ENCODE measurements at places on chromosomes 6 and 20.

DNA sequence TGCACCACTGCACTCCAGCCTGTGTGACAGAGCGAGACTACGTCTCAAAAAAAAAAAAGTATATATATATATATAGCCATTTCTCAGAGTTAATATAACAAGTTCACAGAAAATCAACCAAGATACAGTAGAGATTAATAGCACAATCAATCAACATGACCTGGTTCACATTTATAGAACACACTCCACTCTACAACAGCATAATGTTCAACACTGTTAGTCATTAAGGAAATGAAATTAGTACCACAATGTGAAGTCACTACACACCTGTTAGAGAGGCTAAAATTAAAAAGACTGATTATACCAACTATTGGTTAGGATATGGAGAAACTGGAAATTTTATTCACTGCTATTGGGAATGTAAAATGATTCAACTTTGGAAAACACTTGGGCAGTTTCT is 387.7 kb downstream of the QKI start:
- no peak for DNase-seq
- no peaks in the 10 kb centered on the region for H3K4me1 ChIP-seq

DNA sequence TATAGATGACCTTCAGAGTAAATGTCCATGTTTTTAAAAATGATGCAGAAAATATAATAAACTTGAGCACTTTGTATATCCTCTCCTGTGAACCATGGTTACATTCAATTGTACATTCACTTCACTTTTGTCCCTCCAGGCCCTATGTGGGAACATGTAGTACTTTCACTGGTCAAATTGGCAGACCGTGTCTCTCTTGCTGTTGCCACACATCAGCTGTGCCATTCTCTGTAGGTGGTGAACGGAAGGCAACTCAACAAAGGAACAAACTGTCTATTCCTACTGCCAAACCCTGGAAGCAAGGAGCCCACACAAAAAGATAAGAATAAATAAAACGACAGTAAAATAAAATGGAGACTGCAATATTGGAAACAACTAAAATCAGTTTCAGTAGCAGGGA is 2.0 kb downstream of the ROS1 start:
- no peak for DNase-seq
- H3K4me3 ChIP-seq: no peak overlapping the region
- H3K4me1 ChIP-seq: no peaks in the 10 kb centered on the region
- H3K27ac ChIP-seq: no peak overlapping the region
- no peaks in the 10 kb centered on the region for H3K27me3 ChIP-seq

GRCh38 chr20:31705191-31705590 is 17.5 kb downstream of the BCL2L1 start:
- H3K27me3 ChIP-seq: no peaks in the 10 kb centered on the region
- no peak for DNase-seq
- H3K4me1 ChIP-seq: no peaks in the 10 kb centered on the region
- H3K4me3 ChIP-seq: no peak overlapping the region

DNA sequence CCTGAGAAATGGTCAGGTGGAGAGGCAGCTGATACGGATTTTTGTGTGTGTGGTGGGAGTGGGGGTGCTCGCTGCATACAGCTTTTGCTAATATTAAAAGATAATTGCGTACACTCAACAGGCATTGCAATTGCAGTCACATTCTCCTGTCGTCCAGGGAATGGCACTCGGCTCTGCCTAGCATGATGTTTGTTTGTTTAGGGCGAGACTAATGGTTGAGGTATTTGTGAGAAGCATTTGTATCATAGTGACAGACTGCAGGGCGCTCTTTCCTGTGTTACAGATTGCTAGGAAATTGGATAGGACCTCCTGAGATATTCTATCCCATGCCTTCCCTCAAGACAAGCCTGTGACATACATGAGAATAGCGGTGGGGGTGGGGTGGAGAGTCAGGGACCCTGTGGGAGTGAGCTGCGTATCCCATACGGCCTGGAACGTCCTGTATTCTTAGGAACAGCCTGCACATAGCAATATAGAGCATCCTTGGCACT is 207.4 kb downstream of the SOX4 start:
- H3K36me3 ChIP-seq: no peaks in the 10 kb centered on the region
- H3K27me3 ChIP-seq: no peaks in the 10 kb centered on the region
- no peak overlapping the region for H3K4me3 ChIP-seq
- no peak for DNase-seq
- H3K27ac ChIP-seq: no peak overlapping the region

GRCh38 chr6:16162003-16162402 is 33.1 kb downstream of the MYLIP start:
- H3K36me3 ChIP-seq: no peaks in the 10 kb centered on the region
- no peak overlapping the region for H3K27ac ChIP-seq
- H3K4me1 ChIP-seq: peaks cover 8% of the 10 kb centered on the region
- no peak for DNase-seq
- no peaks in the 10 kb centered on the region for H3K27me3 ChIP-seq
- no peak overlapping the region for H3K4me3 ChIP-seq

GRCh38 chr6:15341311-15342001 is 95.6 kb downstream of the JARID2 start:
- H3K36me3 ChIP-seq: no peaks in the 10 kb centered on the region
- no peaks in the 10 kb centered on the region for H3K27me3 ChIP-seq
- H3K4me3 ChIP-seq: no peak overlapping the region
- H3K27ac ChIP-seq: no peak overlapping the region

DNA sequence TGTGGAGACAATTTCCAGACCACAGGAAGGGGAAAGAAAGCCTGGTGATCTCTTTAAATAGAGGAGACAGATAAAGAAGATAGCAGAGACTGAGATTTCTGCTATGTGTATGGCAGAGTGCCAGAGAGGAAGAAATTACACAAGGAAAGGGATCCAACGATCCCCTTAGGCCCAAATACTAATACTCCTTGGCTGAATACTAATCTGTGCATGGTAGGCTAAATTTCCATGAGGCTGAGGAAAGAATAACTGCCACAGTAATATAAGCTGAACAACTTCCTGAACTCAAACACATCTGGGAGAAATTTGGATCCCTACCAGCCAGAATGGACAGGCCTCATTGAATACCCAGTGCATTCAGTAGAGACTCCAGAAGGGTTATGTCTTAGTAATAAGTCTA is 83.3 kb upstream of the TNFAIP3 start:
- no peak overlapping the region for H3K27ac ChIP-seq
- no peak for DNase-seq
- peaks cover 41% of the 10 kb centered on the region for H3K4me1 ChIP-seq
- no peaks in the 10 kb centered on the region for H3K27me3 ChIP-seq
- H3K36me3 ChIP-seq: no peaks in the 10 kb centered on the region

- H3K27me3 ChIP-seq: no peaks in the 10 kb centered on the region
- no peak for DNase-seq
- H3K27ac ChIP-seq: no peak overlapping the region
- no peaks in the 10 kb centered on the region for H3K36me3 ChIP-seq
Measured at GRCh38 chr6:149055195-149055899, 262.2 kb upstream of the TAB2 start.

GRCh38 chr20:23119456-23120216 is 33.5 kb upstream of the CD93 start:
- DNase-seq: peak; percentile 61
- H3K27me3 ChIP-seq: no peaks in the 10 kb centered on the region
- no peaks in the 10 kb centered on the region for H3K36me3 ChIP-seq
- H3K4me3 ChIP-seq: no peak overlapping the region
- no peaks in the 10 kb centered on the region for H3K4me1 ChIP-seq

DNA sequence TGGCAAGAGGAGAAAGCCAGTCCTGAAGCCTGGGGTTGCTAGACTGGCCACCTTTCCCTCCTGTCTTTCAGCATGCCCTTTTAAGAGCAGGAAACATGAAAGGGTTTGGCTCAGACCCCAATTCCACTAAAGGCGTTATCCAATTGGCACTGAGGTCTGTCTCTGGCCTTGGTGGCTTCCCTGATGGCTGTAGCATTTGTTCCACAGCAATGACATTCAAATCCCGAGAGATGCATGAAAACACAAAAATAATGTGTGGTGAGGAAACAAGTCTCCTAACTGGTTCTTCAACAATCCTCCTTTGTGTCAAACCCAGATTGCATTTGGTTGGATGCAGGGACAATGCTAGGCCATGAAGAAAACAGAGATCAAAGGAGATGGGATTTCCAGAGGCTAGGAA is 56.5 kb upstream of the ADTRP start:
- no peak overlapping the region for H3K27ac ChIP-seq
- DNase-seq: no peak
- no peaks in the 10 kb centered on the region for H3K36me3 ChIP-seq
- H3K4me3 ChIP-seq: no peak overlapping the region
- no peaks in the 10 kb centered on the region for H3K4me1 ChIP-seq

All from sigmoid colon (tissue), 7 donors.